Dorsolateral prefrontal cortex (tissue), 122 donors: ENCODE measurements at places on chromosomes 7 and 10.

GRCh38 chr7:102077081-102077480, 209.6 kb upstream of the SH2B2 start:
- no peak for DNase-seq

DNA sequence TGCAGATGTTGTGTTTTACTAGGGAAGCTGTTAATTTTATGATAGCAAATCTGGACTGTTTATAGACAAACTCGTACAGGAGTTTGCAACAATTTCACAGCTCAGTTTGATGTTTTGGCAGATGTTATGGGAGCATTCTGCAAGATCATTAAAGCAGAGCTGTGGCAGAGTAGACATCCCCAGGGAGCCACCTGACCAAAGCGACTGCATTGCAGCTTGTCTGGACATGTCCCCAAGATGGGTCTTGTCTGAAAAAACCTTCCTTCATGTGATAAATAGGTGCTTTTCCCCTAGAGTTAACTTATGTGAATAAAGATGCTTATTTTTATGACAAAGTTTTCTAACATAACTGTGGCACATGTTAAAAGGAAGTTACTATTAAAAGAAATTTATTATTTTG, 91.2 kb upstream of the GPR141 start:
- no peak for DNase-seq

GRCh38 chr7:127900732-127901685, 130.2 kb downstream of the LRRC4 start:
- DNase-seq, result no peak

DNA sequence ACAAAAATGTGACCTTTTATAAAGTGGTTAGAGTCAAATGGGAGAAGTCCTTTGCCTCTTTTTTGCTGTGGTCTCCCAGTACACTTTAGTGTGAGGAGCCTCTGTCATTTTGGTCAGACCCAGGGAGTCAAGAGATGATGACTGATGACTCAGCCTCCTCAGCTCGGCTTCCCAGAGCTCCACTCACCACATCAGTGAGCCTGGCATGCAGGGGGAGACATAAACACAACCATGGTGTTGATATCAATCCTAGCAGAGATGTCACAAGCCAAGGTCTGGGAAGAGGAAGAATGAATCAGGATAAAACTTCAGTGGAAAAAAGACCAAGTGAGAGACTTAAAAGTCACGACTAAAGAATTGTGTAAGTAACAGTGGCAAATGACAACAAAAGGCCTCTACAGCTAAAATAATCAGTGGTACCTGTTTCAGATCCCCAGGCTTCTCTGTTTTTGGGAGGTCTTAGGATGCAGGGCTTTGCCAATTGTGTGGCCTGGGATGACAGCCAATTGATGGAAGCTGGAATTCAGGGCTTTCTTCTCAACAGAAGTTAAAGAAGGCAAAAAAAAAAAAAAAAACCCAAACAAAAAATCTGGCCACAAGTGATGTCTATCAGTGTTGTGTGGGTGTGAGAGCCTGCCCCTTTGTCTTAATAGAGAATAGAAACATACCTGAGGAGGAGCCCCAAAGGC, 50.2 kb downstream of the TFAM start:
- no peak for DNase-seq

GRCh38 chr7:78953726-78954363, 499.6 kb downstream of the MAGI2 start:
- no peak for DNase-seq

GRCh38 chr10:114017271-114017670, 26.4 kb upstream of the ADRB1 start:
- no peak for DNase-seq

- no peak for DNase-seq
These were observed 63.4 kb downstream of the HPSE2 start for GRCh38 chr10:99172128-99172738.
